NCI-H2029 treated with DMSO at 0.1 percent for 48 hours (cell line): ENCODE measurements at places on chromosomes 12 and 14.

- no peak for DNase-seq
Measured at GRCh38 chr12:47789712-47790489, 16.9 kb downstream of the SLC48A1 start.

DNA sequence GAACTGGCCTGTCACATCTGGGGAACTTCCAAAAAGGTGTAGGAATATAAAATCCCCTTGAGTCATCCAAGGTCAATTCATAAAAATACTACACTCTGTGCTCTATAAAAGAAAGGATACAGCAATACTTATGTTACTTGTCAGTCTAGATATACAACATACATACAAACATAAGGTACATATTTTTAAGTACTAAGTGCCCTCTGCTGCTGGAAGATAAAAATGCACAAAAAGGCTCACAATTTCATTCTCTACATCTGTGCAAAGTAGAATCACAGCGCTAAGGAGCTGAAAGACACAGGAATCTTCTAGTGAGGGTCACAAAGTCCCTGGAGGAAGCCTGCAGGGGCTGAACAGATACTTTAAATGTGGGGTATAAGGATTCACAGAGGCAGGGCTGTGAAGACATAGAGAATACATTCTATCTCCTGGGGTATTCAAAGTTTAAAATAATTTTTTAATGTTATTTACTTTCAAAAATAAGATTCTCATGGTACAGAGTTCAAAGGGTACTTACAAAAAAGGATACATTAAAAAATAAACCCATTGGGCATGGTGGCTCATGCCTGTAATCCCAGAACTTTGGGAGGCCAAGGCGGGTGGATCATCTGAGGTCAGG lies 10.2 kb upstream of the GOLGA5 start:
- DNase-seq = peak; percentile 6

GRCh38 chr12:94169966-94170689 lies 21.8 kb downstream of the PLXNC1 start:
- DNase-seq = no peak

DNA sequence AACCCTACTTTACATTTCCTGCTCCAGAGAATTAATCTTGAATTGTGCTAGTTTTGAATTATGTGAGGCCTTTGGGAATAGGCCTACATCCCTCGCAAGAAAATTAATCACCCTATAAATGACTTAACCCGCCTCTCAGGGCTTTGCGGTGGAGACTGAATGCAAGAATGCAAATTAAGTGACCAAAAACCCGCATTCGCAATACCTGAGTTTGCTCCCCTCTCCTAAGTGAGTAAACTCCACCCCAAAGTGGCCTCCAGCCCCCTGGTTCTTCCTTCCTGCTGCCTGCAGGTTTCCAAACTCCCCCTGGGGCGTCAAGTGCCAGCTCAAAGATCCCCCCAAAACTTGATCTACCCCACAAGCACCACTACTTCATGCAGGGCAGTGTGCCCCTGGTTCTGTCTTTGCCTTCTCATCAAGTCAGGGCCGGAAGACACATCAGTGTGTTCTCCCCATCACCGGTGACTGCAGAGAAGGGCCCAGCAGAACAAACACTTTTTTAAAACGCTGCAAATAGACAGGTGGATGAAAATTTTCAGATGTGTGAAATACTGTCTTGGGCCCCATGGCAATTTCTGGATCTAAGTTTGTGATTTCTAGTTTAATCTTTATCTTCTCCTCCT lies 644.7 kb downstream of the VRK1 start:
- DNase-seq = no peak

- no peak for DNase-seq
Measured at GRCh38 chr14:98957211-98958047, 314.6 kb downstream of the BCL11B start.

DNA sequence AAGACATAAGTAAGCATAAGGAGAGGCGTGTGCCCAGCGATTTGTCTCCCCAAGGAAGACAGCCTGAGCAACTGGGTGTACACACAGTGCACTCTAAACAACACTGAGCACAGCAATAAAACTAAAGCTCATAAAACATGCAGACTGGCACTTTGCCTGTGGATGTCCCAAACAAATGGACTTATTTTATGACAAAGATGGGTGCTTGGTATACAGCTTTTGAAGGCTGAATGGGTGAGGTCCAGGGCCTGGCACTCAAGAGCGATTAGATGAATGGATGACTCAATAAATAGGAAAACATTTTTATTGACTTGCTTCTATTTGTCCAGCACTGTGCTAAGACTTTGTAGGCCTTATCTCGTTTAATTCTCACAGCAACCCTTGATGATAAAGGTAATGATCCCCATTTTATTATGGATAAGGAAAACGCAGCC lies 28.5 kb downstream of the LGMN start:
- no peak for DNase-seq

- no peak for DNase-seq
Measured at GRCh38 chr12:107767466-107767865, 6.5 kb upstream of the PRDM4 start.

GRCh38 chr14:76125511-76125910 lies 26.2 kb upstream of the GPATCH2L start:
- DNase-seq = no peak

- no peak for DNase-seq
Measured at GRCh38 chr12:27747111-27747820, 32.8 kb upstream of the KLHL42 start.

DNA sequence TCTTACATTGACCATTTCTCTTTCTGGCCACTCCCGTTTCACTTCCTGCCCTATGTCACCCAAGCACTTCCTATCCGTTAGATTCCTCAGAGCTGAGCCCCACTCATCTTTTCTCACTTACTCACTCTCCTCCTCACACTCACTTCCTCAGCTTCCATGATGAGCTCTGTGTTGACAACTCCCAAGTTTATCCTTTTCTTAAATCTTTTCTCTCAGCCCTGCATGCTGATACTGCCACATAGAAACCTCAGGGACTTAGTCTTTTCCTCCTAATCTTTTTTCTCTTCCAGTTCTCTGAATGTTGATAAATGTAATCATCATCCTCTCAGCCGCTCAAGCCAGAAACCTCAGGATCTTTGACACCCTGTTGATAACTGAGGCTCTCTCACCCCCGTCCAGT lies 99.6 kb downstream of the ANO6 start:
- no peak for DNase-seq

- DNase-seq = no peak
Measured at GRCh38 chr14:100271247-100271939, 32.4 kb downstream of the YY1 start.

DNA sequence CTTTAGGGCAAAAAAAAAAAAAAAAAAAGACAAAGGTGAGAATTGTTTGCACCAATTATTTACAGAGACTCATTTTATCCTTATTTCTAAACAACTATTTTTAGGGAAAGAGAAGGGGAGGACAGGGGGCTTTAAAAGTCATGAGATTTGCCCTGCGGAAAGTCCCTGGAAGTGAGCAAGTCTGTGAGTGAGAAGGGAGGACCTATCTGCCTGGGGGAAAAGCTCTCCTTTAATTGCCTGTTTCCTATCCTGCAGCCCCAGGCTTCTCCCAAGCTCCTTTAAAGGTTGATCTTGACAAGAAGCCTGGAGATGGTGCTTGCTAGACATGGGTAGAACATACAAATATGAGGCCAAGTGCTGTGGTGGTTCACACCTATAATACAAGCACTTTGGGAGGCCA lies 8.3 kb upstream of the CHST11 start:
- DNase-seq = no peak

DNA sequence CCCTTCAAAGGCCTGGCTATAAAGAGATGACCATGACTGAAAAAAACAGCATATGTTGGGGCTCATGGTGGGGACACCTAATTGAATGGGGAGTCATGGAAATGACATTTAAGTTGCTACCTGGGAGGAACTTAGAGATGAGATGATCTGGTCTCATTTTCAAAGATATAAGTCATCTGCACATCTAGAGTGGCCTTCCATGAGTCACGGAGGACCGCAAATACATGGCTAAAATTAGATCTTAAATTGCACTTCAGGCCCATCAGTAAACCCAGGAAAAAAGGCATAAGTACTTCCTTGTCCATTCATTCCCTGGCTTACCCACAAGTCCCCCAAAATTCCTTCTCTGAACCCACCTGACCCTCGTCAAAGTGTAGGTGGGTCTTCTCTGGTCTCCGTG lies 53.4 kb downstream of the SPTB start:
- DNase-seq = no peak

DNA sequence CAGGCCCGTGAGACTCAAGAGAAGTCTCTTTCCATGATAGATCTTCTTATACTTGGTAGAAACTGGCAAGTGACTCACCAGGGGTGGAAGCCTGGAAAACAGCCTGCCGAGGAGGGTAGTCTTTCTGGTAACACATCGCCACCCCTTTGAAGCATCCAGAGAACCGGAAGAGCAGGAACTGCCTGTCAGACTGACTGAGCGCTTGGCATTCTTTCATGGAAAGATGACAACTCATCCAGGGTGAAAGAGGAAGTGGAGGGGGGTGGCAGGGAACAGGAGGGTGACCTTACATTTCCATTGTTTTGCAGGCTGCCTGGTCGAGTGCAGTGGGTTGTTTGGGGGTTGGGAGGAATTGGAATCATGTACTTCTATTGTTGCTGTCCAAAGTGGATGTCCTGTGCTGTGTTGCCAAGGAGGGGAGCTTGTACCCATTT lies 34.5 kb downstream of the PRKCH start:
- peak; percentile 98 for DNase-seq

GRCh38 chr12:122969676-122970075 lies 3.4 kb upstream of the ABCB9 start:
- peak; percentile 50 for DNase-seq

GRCh38 chr14:63179383-63179782 lies 24.9 kb upstream of the RHOJ start:
- no peak for DNase-seq

GRCh38 chr12:100553936-100554335 lies 19.5 kb upstream of the GAS2L3 start:
- no peak for DNase-seq

GRCh38 chr12:6352193-6353173 lies 10.6 kb upstream of the TNFRSF1A start:
- DNase-seq = no peak

DNA sequence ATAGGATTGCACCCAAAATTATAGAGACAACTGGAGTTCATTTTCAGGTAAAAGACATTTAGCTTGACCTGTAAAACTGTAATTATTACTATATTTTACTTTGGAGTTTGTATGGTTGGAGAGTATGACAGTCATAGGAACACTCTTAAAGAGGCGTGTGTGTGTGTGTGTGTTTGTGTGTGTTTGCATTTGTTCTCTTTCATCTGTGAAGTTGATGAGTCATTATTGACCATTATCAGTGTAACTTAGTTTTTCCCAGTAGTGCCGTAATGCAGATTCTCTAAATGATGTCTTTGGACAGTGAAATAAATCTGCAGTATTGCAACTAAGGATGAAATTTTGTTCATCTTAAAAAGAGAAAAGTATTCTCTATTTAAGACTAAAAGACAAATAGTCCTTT lies 13.0 kb downstream of the WASHC4 start:
- DNase-seq = no peak

- DNase-seq = no peak
Measured at GRCh38 chr14:80446356-80446755, 235.1 kb upstream of the DIO2 start.
